ENCODE measurements at places on chromosomes 12 and 14.

- DNase-seq: no peak
Observed at GRCh38 chr12:116480210-116480810, 78.9 kb upstream of the MAP1LC3B2 start.

DNA sequence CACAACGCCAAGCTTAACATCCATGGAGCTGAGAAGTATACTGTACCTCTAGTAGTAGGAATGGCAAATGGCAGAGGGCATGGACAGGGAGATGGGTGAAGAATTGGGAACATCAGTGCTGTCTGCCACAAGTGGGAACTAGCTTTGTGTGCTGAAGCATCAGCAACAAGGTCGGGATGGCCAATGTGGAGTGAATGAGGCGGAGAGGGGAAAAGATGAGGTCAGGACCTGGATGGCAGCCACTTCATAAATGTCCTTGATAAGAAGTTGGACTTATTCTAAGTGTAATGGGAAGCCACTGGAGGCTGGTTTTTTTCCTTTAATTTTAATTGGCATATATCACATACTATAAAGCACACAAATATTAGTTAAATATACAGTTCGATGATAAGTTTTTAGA, 21.9 kb upstream of the CLMN start:
- DNase-seq: no peak

DNA sequence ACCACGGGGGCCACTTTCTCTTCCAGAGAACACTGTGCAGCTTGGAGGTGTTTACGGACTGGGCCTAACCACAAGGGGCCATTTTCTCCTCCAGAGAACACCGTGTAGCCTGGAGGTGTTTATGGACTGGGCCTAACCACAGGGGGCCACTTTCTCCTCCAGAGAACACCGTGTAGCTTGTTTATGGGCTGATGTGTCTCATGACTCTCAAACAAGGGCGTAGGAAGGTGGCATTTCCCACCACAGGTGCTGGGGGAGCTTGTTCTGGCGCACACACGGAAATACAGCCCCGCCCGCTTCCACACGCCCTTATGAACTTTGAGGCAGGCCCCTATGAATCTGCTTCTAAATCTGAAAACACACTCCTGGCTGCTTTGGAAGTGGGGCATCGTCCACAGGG, 174.6 kb upstream of the SFSWAP start:
- peak; percentile 2 for DNase-seq

DNA sequence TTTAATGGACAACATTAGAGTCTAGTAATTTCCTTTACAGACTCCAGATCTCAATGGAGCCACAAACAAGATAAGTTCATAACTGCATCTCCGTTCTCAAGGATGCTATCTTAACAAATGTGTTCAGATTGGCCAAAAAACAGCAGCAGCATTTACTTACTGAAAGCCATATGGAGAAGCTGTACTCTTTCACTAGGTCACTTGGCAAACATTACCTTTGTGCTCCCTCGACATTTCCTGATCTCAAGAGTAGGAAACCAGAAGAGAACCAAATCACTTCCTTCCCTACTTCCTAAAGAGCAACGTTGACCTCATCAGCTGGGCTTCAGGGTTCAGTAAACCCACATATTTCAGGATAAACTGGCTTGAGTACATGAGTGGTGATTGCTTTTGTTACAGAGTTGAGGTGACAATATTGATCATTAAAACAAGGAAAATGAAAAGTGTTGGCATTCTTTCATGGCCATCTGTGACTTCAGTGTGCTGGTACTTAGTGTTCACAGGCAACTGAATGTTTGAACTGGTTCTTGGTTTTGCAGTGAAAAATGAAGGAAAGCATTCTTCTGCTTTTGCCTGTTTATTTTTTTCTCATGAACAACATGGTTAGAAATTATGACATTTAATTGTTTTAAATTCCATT, 449.6 kb downstream of the TMEM117 start:
- DNase-seq: no peak

- DNase-seq: no peak
Observed at GRCh38 chr14:87059060-87059839, 933.7 kb downstream of the GALC start.
